ENCODE measurements at places on chromosomes 2 and 18.

DNA sequence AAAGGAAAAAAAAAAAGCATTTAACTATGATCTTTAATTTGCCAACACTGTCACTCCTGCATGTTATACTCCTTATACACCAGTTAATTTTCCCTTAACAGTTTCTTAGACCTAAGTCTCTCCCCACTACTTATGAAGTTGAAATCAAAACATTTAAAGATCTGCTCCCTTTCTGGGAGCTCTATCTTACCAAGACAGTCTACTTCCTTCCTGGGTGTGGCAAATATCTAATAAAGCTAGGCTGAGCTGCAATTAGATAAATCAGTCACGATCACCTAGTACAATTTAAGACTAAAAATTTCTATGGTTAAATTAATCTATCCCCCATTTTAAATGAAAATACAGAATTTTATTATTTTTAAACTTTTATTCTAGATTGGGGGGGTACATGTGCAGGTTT lies 33.4 kb downstream of the PUM2 start:
- no peak for DNase-seq

DNA sequence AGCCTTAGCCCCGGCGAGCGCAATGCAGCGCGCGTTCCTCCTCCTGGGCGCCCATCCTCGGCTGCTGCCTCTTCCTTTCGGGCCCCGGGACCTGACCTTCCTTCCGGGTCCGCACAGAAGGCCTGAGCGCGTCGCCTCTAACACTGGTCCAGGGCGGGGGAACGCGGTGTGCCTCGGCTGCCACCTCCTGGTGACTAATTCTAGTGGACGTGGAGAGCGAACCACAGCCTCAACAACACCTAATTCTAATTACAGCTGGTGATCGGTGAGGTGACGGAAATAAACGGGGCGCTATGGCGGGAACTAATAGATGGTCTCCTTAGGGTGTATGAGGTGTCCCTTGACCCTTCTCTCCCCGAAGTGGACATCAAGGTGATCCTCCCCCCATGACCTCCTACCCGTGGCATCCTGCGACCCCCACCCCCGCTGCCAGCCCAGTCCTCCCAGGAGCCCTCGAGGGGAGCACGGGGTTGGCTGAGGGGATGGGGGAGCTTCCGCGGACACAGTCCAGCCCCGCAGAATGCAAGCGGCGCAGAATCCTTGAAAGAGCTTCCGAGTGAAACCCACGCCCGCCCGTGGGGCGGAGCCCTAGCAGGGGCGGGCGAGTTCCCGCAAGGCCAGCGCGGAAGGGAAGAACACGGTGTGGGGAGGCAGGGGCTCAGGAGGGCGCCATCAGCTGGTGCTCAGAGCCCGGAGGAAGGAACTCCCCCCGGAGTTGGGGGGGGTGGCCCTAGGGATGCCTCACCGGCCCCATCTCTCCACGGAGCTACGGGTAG lies 12.8 kb upstream of the HMSD start:
- DNase-seq: peak; percentile 32

- DNase-seq: no peak
Observed at GRCh38 chr2:128834880-128835252, 516.2 kb upstream of the HS6ST1 start.

DNA sequence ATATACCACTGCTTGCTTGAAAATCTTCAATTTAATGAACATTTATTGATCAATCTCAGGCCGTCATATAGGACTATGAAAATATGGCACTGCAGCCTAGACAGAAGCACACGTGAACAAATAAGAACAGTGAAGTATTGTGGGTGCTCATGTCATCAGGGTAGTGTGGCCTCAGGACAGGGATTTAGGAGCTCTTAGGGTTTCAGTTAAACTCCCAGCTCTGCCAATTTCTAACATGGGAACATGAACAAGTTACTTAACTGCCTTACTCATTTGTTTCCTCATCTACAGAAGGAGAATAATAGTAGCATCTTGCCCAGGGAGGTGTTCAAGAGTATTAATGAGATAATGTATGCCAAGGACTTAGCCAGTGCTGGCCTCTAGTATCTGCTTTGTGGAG lies 146.0 kb upstream of the MAP3K20 start:
- no peak for DNase-seq

GRCh38 chr2:41598161-41598894 lies 449.5 kb upstream of the PKDCC start:
- no peak for DNase-seq

GRCh38 chr18:22643731-22644130 lies 226.0 kb upstream of the CTAGE1 start:
- no peak for DNase-seq

DNA sequence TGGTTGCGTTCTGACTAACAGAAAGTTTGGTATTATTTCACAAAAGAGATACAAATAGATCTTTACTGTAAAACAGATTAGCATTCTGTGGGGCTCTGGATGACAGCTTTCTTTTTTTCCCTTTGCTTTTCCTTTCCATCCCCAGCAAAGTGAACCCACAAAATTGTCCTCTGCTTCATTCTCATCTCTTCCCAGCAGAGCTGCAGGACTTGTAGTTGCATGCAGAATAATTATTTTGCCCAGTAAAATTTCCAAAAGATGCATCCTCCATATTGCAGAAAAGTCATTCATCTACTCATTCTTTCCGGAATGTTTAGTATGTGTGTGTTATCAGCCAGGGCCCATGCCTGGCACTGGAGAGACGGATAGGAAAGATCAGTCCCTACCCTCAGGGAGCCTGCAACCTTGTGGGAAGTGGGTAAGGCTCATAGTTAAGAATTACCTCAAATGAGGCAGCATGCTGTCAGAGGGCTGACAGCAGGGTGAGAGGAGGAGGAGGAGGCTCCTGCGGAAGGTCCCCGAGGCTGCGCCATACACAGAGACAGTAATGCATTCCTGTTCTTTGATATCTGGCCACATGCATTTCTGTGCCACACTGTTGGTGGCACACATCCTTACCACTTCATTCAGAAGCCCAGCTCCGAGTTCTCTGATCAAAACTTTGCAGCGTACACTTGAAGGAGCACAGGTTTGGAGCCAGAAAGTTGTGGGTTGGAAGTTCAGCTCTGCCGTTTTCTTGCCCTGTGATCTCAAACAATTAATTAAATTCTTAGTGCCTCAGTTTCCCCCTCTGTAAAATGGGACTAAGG lies 225.4 kb downstream of the MYCN start:
- DNase-seq: no peak

DNA sequence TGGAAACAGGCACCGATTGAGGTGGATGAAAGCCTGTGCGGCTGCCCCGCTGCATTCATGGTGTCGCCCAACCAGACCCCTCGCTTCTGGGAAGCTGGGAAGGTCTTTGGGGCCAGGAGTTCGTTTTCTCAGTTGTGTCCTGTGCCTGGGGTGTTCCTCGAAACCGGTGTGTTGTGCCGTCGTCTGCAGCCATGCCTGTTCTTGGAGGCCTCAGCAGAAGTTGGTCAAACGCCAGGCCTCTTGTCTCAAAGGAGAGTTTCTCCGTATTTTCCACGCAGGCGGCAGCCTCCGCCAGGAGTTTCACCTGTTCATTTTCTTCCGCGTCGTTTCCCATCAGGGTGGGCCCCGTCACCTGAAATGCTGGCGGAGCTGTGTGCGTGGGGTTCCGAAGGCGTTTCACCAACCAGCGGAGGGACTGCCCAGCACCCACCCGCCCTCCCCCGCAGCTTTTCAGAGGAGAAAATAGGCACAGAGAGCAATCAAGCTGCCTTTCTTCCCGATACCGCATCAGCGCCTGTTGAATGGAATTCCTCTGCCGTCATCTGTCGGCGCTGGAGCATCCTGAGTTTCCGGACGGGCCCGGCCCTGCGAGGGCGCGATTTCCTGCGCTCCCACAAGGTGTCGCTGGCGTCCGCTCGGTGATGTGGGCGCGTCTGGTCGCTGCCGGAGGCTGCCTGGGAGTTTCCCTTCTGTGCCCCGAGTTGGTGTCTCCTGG lies 17.0 kb upstream of the NFATC1 start:
- DNase-seq: peak; percentile 53

DNA sequence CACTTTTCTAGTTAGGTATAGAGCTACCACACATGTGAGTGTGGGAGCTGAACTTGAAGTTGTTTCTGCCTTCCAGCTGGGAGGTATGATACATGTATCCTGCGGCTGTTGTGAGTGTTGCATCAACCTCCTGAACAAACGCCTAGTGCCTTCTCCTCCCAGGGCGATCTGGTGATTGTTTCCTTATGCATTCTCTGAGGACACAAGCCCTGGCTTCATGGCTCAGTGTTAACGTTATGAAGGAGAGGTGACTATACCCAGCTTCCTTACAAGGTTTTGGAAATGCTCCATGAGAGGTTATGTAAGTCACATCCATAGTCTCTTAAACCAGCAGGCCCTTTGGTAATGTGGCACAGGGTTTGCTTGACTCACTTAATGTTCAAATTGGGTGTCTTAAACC lies 64.9 kb downstream of the SPRED2 start:
- no peak for DNase-seq

- DNase-seq: no peak
Observed at GRCh38 chr18:2515908-2516625, 55.2 kb downstream of the METTL4 start.

- no peak for DNase-seq
Observed at GRCh38 chr2:42068571-42069178, 20.9 kb downstream of the PKDCC start.

DNA sequence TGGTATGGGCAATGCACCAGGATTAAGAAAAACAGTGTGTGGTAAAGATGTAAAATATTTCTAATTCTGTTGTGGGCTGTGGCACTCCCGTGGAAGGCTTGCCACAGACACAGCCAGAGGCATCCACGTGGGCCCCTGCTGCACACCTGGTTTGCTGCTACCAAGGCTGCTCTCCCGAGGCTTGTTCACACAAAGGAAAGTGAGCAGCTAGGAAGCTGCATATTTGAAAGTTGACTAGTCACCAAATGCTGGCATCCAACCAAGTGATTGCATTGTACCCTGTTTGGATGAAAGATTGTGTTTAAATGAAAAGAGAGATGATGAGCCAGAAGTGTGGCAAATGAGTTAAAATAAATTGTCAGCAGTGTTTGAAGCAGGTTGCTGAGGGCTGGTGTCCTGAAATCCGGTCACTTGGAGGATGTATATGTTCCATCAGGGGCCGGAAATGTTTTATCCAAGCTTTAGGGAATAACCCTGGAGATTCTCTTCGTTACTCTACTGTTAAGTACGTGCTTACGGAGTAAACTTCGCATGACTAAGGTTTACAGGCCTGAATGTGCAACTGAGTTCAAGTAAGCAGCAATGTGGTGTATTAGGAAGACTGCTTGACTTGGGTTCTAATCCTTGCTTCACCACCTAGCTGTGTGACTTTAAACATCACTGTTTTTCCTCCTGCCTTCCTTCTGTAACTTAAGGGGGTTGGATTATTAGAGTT lies 86.1 kb downstream of the MSH2 start:
- DNase-seq: no peak

GRCh38 chr2:57437077-57437476 lies 609.5 kb upstream of the VRK2 start:
- DNase-seq: no peak

DNA sequence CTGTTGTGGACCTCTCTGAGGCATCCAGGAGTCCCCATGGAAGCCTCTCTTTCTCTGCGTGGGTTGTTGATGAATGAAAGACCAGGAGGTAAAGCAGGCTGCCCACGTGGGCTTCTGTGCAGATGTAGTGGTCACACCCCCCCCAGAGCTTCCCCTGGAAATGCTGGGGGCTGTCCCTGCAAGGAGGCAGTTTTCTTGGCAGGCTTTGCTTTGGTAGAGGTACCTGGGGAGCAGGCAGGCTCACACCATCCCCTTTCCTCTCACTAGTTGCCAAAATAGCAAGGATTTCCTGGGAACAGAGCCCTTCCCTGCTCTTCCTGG lies 97.6 kb upstream of the MAP3K20 start:
- DNase-seq: no peak

DNA sequence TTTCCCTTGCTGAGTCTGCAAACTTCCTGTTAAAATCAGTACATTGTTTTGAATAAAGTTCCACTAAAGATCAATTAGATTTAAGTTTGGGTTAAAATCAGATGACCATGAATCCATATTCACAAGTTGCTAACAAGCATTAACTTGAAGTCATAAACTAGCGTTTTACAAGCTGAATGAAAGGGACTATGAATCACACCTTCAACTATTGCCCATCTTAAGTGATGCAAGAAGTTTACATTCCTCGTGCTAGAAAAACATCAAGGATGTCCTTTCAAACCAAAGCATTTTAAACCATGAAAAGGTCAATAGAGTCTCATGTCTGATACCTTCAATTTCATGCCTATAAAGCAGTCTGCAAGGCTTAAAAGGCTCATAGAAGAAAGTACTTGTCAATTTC lies 257.2 kb upstream of the SYT4 start:
- no peak for DNase-seq

DNA sequence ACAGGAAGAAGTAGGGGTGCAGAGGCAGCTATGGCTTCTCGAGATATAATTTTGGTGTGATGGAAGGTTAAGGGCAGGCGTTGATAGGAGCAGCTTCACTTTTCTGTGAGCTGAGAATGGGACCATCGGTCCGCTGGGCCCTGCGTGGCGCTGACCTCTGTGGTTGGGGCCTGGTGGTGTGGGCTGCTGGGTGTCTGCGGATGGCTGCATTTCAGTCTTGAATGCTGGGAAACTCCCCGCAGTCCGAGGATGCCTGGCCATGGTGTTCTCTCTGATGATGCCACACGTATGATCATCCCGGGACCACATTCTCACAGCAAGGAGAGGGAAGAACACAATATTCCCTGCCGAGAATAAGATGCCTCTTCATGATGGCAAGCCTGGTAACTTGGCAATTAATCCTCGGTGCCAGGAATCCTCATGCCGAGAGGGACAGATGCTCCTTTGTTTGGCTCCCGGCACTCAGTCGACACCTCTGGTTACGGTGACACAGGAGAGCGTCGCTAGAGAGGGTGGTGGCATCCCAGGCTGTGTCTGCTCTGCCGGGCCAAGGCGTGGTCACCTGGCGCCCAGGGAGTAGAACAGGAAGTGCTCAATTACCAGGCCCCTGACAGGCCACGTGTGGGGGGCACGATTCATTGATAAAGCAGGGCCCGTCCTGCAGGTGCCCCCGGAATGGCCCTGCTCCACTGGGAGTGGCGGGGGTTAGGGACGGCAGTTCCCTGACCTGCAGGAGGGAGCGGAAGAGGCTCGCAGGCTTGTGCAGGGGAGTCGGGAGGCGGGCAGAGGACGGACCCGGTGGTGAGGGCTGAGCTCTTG lies 119.4 kb upstream of the CTDP1 start:
- DNase-seq: no peak

GRCh38 chr2:189511210-189511959 lies 69.2 kb downstream of the SLC40A1 start:
- no peak for DNase-seq

Measured in stimulated activated CD8-positive, alpha-beta memory T cell treated with anti-CD3 and anti-CD28 coated beads, Interleukin-7, amount 100 ng/mL, for 24 hours (primary cell).